Tibial artery (tissue), 4 donors: ENCODE measurements at places on chromosomes 3 and 15.

DNA sequence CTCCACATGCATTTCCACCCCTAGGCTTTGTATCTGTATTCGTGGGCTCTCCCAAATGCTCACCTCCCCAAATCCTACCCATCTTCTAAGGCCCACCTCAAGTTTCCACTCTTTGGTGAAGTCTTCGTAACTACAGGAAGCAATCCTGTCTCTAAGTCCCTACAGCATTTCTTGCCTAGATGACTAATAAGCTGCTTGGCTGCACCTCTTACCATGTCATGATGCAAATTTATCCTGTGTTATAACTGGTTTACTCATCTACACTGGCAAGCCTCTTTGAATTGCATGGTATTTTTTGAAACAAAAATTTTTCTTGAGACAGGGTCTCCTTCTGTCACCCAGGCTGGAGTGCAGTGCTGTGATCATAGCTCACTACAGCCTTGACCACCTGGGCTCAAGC is 73.3 kb downstream of the SETMAR start:
- no peak for DNase-seq

GRCh38 chr15:42159381-42160015 is 3.1 kb upstream of the PLA2G4F start:
- DNase-seq, result no peak

DNA sequence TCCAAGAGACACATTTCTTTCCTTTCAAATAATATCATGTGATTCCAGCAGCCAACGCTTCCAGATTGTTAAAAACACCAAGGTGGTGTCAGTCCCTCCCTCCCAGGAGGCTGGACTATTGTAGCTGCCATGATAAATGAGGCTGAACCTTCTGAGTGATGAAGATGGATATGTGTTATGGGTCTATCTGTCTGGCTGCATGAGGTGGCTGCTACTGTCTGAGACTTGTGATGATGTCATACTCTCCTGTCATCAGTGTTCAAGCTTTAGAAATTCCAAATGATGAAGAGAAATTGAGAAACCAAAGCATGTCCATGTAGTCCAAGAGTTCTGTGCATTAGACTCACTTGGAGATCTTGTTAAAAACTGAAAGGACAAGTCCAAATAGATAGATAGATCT is 683.0 kb downstream of the NTRK3 start:
- no peak for DNase-seq

DNA sequence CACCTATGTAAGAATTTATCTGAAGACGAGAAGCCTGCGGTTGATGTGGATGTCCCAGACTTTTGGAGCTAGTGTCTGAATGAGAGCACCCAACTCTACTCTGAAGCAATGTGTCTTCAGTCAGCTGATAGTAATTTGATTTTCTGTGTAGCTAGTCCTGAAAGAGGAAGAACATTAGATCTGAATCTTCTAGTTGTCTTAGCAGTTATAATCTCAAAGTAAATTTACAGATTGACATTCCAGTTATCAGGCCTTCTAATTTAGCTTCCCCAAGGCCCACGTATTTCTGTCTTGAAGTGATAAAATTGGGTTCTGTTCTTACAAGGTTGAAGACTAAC is 1.5 kb downstream of the TCAIM start:
- DNase-seq, result no peak

DNA sequence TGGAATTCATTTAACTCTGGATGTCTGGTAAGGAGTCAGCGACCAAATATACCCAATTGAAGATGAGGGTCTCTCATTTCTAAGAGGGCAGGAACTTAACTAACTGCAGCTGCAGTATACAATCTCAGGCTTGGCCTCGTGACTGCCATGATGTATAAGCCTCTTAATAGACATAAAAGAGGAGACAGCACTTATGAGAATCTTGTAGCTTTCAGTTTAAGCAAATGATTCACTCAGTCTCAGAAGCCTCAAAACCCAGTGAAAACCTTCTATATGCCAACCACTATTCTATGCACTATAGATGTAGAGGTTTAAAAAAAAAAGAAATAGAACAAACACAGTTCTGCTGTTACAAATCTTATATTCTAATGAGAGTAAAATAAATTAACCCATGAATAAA is 513.9 kb downstream of the TBL1XR1 start:
- DNase-seq, result no peak

GRCh38 chr3:179463319-179463718 is 12.0 kb upstream of the GNB4 start:
- DNase-seq, result no peak

- no peak for DNase-seq
These were observed 18.3 kb downstream of the TMEM62 start for GRCh38 chr15:43151688-43152087.
